ENCODE measurements at places on chromosomes 16 and 17. TPM values are rescaled to one million over a fixed set of nuclear protein-coding genes. Genes with fewer than 3 reads are reported as not detected.

The HNF1B gene
- 10.1 TPM for total RNA-seq

DNA sequence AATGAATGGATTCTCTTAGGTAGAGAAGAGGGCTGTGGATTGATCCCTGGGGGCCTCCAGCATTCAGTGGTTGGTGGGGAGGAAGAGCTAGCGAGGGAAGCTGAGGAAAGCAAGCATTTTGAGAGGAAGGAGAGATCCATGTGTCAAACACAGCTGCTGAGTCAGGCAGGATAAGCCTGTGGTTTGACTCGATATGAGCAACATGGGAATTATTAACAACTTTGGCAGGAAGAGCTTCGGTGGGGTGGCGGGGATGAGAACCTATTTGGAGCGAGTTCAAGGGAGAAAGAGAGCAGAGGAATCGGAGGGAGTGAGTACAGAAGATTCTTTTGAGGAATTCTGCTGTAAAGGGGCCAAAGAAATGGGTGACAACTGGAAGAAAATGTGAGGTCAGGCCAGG lies 59.5 kb upstream of the CDC42EP4 start:
- DNase-seq = no peak

DNA sequence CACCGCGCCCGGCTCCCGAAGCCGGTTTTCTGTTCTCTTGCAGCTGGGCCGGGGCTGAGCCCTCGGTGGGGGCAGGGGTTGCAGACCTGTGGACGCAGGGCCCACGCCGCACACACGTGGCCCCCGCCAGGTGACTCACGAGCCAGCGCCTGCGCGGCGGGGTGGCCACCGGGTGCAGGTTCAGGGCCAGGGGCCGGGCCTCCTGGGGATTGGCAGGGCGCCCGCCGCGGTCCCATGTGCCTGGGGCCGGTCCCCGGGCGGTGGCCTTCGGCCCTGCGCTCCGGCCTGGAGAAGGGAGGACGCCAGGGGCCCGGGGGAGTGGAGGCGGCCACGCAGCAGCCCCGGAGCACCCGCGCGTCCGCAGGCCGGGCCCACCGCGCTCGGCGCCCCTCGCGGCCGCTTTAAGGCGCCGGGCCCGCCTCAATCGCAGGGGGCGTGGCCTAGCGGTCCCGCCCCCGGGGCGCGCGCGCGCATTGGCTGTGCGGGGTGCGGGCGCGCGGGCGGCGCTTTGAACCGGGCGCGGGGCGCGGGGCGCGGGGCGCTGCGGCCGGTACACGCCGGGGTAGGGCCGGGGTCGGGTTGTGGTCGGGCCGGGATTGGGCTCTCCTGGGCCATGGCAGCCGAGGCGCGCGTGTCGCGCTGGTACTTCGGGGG lies at the start of gene SLC25A10:
TSS of gene SLC25A10 (plus strand) at position 471 of the 654 bp plus-strand sequence. CDS start at position 614, 143 bp downstream.
- no peak for DNase-seq

DNA sequence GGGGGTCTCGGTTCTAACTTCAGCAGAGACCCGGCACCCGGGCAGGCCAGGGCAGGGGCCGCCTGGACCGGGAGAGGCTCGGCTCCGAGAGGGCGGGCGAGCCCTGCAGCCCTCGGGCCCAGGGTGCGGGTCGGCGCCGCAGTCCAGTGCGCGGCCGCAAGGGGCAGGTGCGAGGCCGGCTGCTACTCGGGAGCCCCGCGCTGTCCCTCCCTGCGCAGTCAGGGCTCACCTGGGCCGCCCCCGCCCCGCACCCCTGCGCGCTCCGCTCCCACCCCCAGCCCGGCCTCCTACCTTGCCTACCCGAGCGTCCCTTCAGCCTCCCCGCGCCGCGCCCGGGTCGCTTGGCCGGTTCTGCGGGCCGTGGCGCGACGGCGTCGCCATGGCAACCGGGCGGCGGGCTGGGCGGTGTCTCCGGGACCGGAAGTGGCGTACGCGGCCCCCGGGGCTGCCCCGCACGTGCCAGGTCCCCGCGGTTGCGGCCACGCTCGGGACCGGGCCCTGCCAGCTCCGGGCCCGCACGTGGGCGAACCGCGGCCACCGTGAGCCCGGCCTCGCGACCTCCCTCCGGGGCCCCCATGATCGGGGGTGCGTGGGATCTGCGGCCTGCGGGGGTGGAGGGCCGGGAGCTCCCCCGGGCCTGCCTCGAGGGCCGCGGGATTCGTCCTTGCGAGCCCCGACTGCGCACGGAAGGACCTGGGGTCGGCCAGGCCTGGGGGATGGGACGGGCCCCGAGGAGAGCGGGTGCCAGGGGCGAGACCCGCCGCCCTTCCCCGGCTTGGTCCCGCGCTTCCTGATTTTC lies at the start of gene CYB561:
TSS of gene CYB561 (minus strand) at position 353 of the 799 bp plus-strand sequence. CDS start 8,759 bp downstream, outside the sequence.
- no peak for DNase-seq

GRCh38 chr17:79792984-79793923 lies 3.6 kb downstream of the CBX8 start:
- DNase-seq = no peak

GRCh38 chr16:78421181-78421708 lies 321.8 kb downstream of the WWOX start:
- no peak for DNase-seq

- DNase-seq = no peak
These were observed 10.6 kb downstream of the MSI2 start for GRCh38 chr17:57266902-57267311.

DNA sequence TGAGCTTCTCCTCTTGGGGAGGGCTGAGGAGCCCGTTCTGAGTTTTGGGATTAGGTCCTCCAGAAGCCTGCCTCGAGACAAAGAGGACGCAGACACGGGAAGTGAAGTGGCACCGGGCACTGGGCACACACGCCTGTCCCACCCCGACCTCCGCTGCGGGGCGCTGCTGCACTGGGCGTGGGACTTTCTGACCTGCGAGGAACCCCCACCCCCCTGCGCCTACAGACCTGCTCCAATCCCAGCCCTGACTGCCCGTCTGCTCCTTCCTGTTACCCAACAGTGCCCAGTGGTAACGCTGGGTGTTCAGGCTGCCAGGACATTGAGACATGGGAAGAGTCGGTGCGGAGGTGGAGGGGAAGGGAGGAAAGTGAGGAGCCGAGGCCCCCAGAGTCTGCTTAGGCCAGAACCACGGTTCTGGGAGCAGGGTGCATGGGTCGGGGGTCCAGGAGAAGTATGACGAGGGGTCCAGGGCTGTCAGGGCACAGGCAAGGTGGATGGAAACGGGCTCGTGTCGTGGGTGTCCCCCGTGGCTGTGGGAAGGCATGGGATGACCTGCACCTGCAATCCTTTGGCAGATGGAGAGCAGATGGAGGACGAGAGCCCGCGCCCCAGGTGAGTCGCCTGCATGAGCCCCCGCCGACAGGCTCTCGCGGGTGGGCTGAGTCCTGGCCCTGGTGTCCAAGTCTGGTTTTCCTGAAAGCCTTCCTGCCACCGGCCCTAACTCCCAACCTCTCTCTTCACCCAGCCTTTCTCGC lies 112.0 kb upstream of the CREBBP start:
- no peak for DNase-seq

Data from chondrocyte (in vitro differentiated cells).